ENCODE measurements at places on chromosomes 5 and 9.
A peak's percentile ranks its signal among the peaks of the same experiment; 100 is the strongest.

DNA sequence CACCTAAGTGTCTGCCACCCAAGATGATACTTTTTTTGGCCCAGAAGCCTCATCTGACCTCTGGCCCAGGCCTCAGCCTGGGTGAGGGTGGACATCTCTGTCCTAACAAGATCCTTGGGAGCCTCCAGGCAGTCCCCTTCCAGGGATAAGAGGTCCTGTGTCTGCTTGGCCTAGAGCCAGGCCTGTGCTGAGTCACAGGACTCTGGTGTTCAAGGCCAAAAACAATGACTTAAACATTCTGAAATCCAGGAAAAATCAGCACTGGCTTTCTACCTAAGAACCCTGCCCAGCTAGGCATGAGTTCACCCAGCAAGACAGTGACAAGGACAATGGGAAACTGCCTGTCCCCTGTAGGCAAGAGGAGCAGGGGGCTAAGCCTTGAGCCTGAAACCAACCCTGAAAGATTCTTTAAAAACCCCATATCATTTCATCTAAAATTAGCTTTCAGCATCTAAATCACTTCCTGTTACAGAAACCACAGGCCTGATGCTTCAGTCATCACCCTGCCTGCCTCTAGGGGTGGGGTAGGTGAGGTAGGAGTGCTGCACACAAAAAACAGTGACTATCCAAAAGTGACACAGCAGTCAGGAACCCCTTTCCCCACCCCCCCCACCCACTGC is 29.9 kb downstream of the CSF2 start:
- peak; percentile 82 for DNase-seq

- DNase-seq = no peak
Observed at GRCh38 chr5:150156027-150156368, 353 bp upstream of the PDGFRB start.

- no peak for DNase-seq
Observed at GRCh38 chr9:36177571-36177970, 8.4 kb downstream of the CCIN start.

DNA sequence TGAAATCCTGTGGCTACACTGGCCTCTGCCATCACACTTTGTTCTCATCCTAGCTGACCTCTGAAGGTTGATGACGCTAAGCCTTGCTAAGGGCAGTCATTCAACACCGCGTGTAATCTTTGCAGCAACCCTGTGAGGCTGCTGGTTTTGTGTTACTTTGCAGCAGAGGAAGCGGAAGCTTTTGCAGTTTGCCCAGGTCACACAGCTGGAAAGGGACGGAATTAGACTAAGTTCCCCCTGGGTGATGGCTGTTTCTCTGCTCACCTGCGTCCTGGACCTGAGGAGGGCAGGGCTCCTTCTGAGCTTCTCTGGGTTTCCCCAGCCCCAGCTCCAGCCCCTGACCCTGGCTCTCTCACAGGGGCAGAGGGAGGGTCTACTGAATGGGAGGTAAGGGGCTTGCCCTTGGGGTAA is 7.3 kb upstream of the SLC25A51 start:
- no peak for DNase-seq

DNA sequence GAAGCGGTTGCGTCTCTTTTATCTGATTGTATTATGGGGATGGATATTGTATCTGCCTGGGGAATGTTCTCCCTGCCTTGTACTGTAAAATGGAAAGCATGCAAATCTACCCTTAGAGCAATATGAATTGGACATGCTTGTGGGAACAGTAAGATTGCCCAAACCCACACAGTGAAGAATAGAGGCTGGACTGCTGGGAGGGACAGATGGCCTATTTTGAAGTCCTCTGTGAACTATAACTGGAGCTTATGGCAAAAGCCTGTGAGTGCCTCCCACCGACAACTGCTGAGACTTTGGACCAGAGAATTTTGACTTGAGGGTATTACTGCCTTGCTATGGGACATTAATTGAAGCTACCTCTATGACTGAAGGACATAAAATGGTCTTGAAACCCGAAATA is 168.9 kb downstream of the ERCC6L2 start:
- no peak for DNase-seq

DNA sequence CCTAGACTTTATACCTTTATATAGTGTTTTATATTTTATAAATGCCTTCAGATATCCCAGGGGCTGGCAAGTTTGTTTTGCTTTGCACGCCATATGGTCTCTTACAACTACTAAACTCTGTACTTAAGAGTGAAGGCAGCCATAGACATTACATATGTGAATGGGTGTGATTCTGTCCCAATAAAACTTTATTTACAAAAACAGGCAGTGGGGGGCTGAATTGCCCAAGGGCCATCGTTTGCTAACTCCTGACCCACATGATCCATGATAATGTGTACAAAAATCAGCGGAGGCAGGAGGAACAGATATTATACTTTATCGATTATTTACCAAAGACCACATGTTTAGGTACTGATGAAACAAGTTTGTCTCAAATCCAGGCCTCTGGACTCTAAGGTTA is 35.8 kb upstream of the ISCA1 start:
- DNase-seq = no peak

GRCh38 chr5:172455511-172456061 is 1.3 kb upstream of the SH3PXD2B start:
- DNase-seq = no peak

DNA sequence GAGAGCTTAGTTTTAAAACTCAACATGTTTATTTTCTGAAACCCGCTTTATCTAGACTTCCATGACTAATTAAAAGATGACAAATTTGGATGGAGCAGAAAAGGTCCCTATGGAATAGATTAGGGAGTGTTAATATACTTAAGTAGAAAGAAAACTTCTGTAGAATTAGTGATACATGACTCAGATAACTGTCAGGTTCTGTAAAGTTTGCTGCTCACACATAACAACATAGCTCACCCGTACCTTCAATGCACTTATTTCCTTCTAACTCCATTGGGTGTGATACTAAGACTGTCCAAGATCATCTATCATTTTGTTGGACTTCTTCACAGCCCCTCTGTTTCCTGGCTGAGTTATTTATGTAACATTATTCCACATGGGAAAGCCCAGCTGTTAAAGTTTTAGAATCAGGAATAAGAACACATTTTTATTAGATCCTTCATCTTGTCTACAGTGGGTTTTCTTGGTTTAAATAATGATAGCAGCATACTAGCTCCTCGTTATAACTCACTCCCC is 27.8 kb downstream of the TMEM167A start:
- no peak for DNase-seq

DNA sequence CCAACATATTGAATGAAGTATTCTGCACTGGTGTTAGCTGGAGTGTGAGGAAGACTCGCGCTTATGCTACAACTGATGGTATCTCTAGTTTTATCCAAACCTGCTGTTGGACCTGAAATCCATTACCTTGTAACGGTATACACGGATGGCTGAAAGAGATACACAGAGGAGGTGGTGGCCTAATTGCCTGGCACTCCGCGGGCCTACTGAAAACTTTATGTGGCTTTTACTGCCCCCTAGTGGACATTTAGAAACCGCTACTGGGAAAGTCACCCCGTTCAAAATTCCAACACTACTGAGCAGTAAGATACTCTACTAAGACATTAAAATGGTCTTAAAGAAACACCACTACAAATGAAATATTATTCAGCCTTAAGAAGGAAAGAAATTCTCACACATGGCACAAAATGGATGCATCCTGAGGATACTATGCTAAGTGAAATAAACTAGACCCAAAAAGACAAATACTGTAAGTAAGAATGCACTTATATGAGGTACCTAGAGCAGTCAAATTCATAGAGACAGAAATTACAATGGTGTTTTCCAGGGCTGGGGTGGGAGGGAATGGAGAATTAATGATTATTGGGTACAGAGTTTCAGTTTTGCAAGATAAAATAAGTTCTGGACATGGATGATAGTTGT is 100.4 kb downstream of the TTLL11 start:
- peak; percentile 62 for DNase-seq

- DNase-seq = peak; percentile 95
Observed at GRCh38 chr5:132496191-132496630, 5.6 kb upstream of the IRF1 start.

DNA sequence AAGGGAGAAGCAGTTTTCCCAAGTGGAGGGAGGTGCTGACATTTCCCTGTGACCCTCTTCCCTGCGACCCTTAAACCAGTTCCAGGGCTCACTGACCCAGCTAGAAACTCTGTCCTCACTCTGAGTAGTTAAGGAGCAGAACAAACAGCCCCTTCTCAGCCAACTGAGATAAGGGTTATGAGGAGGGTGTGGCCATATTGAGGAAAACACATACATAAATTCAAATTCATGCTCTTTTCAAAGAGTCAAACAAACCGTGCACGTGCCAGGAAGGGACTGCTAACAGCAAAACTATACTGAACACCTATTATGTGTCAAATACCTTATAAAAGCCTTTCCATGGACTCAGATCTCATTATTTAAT is 4.9 kb upstream of the AKNA start:
- no peak for DNase-seq

- no peak for DNase-seq
Observed at GRCh38 chr5:109649318-109649717, 40.4 kb upstream of the MAN2A1 start.

GRCh38 chr9:98698856-98699255 is 9.9 kb downstream of the GABBR2 start:
- DNase-seq = no peak

DNA sequence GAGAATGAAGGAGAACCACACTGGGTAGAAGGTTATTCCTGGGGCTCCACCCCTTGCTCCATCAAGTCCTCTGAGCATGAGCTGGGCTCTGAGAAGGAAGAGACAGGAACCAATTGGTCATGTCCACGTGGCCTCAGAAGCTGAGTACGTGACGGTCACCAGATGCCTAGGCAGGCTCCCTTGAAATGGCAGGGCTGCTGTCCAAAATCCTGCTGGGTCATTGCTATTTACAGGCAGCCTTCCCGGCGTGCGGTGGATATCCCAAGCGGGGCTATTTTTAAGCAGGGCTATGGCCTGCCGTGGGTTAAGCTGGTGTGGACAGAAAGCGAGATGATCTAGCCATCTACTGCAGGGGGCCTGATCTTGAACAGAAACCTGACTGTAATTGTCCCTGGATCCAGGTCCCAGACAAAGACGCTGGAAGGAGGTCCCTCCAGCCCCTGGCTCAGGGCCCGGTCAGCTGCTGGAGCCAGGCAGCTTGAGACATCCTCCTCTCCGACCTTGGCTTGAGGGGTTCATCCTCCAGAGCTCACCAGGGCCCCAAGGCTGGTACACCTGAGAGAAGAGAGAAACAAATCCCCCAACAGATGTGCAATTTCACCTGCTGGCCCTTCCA is 550 bp upstream of the CKMT2 start:
- no peak for DNase-seq

DNA sequence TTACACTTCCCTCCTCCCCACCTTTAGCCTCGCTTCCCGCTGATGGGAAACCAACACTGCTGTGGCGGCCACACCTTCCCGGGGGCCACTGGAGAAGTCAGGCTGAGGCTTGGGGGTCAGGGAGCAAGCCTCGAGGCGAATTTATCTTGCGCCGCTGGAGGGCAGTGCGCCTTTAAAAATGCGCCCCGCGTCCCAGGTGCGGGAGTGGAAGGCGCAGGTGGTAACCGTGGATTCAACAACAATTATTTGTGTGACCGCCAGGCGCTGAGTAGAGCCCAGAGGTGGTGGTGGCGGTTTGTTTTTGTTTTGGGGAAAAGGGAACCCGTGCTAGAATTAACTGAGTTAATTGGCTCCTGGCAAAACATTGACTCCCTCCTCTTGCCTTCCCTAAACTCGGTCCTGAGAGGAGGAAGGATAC is 1.1 kb downstream of the CFAP77 start:
- peak; percentile 86 for DNase-seq

GRCh38 chr9:14547245-14548060 is 145.8 kb downstream of the ZDHHC21 start:
- no peak for DNase-seq

DNA sequence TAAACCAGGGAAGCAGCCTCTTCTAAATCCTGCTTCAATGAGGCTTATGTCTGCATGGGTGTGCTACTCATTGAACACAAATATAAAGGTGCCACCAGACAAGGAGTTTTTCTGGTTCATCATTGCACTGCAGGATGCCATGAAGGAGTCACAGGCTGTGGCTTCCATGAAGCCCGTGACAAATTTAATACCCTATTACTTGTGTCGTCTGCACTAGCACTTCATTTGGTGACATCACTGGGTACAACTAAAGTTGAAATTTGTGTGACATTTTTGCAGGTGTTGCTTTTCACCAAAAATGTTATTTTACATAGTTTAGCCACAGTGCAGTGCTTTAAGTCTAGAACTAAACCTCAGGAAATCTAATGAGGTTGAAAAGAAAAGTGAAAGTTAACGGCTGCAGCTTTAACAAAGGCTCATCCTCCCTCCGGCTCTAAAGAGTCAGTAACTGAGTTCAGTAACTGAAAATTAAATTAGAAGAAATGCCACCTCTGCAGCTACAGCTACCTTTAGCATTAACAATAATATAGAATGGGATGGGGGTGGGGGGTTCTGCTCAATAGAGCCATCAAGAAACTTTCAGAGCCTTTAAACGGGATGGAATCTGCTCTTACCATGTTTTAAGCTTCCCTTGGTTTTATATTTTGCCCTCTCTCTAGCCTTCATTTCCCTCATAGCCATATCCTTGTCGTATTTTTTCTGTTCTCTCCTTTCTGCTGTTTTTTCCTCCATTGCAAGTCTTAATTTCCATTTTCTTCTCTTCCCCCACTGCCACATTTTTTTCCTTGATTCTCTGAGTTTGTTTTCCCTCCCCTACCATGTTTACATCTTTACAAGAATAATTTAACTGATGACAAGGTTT is 233.8 kb upstream of the TMEM161B start:
- DNase-seq = peak; percentile 8

DNA sequence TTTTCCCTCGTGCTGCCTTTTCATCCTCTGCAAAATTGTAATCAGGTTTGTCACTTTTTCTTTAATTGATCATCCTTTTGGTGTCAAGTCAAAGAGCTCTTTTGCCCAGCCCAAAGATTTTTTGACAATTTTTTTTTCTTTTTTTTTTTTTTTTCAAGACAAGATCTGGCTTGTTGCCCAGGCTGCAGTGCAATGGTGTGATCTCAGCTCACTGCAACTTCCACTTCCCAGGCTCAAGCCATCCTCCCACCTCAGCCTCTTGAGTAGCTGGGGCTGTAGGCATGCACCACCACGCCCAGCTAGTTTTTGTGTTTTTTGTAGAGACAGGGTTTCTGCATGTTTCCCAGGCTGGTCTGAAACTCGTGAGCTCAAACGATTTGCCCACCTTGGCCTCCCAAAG is 36.7 kb downstream of the CDK7 start:
- DNase-seq = no peak

DNA sequence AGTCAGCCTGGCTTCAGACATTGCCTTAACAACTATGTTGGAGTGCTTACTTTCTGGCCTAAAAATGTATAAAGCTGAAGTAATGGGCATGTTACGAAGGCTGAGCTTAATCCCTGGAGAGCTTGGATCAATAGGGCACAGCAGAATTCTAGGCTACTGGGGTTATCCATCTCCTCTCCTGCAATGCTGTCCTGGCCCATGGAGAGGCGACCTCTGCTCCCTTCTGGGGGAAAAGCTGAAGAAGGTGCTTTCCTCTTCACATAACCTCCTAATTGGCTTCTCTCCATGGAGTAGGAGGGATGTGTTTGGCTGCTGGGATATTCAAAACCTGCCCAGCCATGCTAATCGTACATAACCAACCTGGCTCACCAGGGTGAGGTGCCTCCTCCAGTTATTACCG is 403.5 kb downstream of the DMRT2 start:
- no peak for DNase-seq
